ENCODE measurements at places on chromosomes 3 and 15.
A peak's percentile ranks its signal among the peaks of the same experiment; 100 is the strongest.

- no peak for DNase-seq
Measured at GRCh38 chr15:88833731-88834100, 30.5 kb downstream of the ACAN start.

DNA sequence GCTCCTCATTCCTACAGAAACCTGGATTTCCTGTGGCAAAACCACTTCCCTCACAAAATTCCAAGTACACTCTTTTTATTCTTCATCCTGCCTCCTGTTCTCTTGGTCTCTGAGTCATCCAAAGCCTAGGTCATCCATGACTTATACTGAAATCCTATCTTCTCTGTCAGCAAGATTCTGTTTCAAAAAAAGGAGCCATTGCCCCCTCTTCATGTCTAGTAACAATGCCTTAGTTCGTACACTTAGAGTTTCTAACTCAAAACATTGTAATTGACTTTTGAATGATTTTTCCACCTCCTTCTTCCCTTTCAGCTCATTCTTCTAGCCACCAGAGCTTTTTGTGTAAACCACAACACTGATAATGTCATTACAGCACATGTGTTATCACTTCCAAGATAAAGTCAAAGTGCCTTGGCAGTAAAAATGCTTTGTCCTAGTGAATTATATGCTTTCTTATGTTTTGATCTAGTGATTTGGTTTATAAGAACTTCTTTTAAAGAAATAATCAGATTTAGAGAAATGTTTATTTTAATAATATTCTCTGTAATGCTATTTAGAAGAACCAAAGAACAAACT lies 256.5 kb upstream of the NECTIN3 start:
- no peak for DNase-seq

DNA sequence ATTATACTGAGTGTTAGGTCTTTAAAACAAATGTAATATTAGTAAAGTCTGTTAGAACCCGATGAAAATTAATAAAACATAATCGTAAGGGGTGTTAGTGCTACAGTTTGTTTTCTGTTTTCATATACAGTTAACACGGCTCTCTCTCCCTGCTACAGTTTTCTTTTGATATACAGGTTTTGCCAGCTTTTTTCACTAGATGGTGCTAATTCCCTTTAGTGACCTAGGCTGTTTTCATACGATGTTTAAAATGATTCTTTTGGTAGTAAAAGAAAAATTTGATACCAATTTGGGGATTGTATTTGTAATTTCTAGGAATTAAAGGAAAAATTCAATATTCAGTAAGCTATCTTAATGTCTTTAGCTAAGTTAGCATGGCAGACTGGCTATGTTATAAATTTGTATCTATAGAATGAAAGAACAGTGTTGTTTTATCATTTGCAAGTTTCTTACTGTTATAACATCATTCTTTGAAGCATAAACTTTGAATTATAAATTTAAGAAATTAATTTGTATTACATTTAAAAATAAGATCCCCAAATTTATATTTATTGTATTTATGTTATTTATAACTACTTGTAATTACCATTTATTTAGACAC lies 11.5 kb downstream of the APH1B start:
- DNase-seq = no peak

DNA sequence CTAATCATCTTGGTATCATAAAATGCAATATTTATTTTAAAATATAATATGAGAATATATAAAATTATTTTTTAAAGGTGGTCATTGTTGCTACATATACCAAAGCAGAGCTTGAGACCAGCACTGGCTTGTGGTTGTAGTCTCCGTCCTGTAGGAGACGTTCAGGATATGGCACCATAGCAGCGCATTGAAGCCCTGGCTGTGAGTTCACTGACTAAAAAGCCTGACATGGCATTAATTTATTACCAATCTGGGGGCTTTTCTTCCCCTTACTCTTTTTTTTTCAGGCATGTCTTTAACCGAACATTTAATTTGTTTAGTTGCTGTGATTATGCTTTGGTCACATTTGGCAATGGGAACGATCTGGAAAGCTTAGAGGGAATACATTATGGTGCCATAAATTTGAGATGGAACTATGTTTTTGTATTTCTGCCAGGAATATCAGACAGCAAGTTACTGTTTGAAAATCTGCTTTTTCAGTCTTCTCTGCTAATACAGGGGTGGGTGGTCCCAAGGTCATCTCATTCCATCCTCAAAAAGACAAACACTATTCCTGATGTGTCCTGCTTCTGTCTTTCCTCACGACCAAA lies 108.5 kb downstream of the ZIC4 start:
- DNase-seq = no peak

DNA sequence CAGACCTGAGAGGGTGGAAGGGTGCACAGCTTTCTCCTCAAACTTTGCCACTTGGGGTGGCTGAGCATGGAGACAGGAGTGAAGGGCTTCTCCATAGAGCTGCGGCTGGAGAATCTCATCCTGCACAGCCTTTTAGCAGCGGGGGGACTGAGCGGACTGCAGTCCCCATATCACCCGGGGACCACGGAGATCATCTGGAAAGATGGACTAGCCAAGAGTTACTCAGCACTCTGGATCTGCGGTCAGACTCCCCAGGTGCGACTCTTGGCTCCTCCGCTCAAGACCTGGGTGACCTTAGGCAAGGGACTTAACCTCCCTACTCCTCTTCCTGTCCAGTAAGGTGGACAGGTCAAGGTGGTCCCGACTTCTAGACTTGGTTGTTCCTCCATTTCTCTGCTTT lies 125.8 kb upstream of the MEF2A start:
- no peak for DNase-seq

- DNase-seq = no peak
Measured at GRCh38 chr3:14434498-14435151, 32.2 kb downstream of the SLC6A6 start.

- DNase-seq = peak; percentile 27
Measured at GRCh38 chr3:183178833-183179549, 16.5 kb upstream of the LAMP3 start.

- no peak for DNase-seq
Measured at GRCh38 chr3:151327571-151328198, 1.7 kb downstream of the P2RY13 start.

DNA sequence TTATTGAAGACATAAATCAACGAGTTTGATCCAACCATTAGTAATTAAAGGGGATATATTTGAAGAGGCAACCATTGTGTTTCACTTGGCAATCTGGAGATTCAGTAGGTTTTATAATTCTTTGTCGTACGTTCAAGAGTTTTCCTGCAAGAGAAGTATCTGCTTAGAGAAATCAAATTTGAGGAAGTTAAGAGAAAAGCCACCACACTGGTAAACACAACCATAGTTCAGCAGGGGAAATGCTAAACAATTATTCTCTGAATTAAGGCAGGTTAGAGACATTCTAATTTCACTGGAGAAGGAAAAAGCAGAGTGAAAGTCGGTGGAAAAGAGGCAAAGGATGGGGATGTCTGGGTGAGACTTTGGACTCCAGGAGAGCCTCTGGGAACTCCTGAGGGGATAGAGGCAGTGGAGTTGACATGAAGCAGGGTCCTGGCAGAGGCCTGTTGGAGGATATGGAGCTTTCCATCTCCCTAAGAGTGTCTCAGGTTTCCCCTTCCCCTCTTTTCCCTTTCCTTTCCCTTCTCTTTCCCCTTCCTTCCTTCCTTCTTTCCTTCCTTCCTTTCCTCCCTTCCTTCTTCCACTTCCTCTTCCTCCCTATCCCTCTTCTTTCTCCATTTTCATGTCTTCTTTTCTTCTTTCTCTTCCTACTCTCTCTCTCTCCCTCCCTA lies 26.5 kb downstream of the SPINK8 start:
- DNase-seq = no peak

GRCh38 chr3:32374788-32375595 lies 16.7 kb upstream of the CMTM7 start:
- DNase-seq = no peak

DNA sequence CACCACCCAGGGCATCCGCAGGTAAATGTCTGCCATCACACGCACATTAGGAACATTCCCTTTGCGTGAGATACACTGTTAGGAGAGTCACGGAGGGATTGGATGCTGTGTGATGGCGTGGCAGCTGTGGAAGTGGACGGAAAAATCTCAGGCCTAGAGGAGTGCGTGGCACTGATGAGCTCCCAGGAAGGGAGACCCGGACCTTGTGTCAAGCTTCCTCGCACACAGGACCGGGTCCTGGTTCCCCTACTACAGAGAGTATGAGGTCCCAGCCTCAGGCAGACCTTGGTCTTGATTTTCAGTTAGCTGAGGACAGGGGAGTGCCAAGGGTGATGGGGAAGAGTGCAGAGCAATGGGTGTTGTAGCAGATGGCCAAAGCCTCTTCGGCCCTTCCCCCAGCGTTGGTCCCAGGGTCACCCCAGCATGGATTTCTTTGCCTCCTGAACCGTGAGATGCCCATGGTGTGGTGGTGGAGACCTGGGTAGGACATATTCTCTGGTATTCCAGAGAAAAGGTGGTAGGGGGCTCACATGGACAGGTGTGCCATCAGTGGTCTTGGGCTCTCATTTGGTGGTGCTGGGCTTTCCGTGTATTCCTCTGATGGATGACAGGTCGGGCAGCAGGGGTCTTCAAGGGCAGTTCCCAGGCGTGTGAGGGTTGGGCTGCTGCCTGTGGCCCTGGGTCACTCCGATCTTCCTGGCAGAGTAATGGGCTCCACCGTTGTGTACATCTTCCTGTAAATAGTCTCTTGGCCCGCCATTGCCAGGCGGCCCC lies 105.1 kb downstream of the SNRPN start:
- no peak for DNase-seq

GRCh38 chr3:26422415-26422814 lies 200.2 kb upstream of the LRRC3B start:
- DNase-seq = no peak

- DNase-seq = no peak
Measured at GRCh38 chr15:58058073-58058472, 7.4 kb downstream of the ALDH1A2 start.

DNA sequence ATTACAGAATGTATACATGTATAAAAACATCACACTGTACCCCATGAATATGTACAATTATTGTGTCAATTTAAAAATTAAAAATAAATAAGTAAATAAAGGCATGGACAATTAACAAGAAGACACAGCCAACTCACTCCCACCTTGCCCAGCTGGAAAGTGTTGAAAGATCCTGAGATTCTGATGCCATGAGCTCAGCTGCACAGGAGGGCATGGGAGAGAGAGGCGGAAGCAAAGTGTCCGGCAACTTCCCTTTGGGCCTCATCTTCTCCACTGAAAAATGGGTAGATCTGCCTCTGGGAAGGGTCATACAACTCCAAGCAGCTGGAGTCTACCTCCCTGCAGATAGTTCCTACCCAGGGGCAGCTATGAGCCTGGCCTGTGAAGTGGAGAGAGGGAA lies 277.3 kb downstream of the UACA start:
- DNase-seq = no peak

DNA sequence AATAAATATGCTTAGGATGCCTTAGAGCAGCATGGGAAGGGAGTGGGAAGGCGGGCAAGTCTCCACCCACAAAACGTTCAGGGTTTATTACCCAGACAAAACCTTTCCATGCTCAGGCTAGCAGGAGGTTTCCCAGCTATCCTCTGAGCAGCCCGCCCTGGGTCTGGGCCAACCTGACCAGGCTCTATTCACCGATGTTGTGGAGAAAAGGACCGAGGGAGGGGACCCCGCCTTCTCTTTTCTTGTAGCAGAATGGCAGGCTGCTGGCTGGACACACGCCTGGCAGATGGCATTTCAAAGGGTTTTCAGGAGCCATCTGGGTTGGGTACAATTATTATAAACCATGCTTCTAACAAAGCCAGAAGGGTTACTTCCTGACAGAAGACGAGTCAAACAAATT lies 540.9 kb downstream of the MAGI1 start:
- no peak for DNase-seq

DNA sequence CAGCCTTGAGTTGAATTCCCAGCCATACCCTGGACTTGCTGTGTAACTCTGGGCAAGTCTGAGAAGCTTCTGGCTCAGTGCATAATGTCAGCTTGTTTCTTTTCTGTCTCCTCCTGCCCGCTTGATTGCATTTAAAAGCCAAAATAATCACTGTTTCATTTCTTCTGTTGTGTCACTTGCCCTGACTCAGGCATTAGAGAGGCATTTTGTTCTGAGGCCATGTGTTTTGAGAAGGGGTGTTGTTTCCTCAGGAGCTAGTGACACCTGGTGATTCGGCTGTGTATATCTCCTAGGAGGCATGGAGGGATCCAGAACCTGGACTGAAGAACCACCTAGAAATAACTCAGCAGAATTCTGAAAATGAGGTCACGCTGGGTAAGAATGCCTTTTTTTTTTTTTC lies 16.0 kb downstream of the WDR73 start:
- DNase-seq = no peak

- no peak for DNase-seq
Measured at GRCh38 chr3:153166206-153166605, 4.2 kb downstream of the RAP2B start.

- DNase-seq = no peak
Measured at GRCh38 chr15:72368325-72368724, 7.5 kb downstream of the HEXA start.

DNA sequence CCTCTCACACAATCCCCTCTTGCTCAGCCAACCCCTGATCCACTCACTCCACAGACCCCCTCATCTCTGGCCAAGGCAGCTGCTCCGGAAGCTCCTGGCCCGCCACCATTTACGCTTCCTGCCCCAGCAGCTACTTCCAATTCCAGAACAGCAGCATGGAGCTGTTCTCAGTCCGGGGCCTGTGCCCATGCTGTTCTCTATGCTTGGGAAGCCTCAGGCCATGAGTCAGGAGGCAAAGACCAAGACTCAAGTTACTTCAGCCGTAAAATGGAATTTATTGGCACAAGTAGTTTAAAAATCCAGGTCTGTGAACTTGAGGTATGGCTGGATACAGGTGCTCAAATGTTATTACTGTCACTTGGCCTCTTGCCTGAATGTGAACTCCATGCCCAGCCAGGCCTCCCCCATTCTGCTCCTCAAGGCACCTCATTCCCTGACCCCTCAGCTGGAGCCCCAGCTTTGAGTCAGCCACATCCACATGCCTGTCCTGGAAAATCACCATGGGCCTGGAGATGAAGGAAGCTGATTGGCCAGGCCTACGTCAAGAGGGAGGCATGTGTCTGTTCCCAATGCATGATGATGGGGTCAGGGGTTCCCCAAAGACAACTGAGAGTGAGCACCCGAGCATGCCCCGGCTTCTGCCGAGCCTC lies 31.4 kb upstream of the CACNA2D2 start:
- no peak for DNase-seq
